ENCODE measurements at places on chromosomes 13 and 19.

DNA sequence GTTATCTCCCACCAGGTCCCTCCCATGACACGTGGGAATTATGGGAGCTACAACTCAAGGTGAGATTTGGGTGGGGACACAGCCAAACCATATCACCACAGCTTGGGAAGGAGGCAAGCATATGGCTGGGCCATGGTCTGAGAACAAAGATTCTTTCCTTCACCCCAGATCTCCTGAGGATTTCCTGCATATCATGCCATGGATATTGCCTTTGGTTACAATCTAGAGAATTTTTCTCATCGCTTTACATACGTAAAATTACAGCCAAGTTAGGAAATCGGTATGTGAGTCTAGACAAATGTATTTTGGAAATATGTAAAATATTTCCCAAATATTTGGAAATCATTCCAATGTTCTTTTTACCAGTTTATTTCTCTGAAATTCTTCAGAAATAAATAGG lies 398.3 kb downstream of the RFC3 start:
- DNase-seq = no peak

GRCh38 chr19:30920222-30920621 lies 429.0 kb downstream of the TSHZ3 start:
- DNase-seq = no peak

DNA sequence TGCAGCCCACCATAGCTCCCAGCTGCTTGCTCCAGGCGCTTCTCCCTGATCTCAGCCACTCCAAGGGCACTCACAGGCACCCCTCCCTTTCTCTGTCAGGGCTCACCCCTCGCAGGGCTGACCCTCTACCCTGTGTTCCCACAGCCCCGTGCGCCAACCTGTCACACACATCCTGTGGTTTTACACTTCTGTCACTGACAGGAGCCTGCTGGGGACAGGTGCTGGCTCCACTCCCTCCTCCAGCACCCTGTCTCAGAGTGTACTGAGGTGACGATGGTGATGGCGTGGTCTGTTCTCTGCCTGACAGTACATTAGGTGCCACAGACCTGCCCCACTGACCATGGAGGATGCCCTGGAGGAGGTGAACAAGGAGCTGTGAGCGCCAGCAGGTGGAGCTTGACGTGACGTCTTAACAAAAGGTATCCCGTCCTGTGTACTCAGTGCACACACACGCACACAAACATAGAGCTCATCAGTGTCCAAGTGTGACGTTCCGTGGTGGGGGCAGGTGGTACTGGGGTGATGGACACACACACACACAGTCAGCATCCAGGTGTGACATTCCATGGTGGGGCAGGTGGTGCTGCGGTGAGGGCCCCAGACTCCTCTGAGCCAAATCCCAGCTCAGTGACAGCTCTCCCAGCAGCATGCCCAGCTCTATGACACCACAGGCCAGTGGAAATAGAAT lies 20.9 kb downstream of the C19orf44 start:
- DNase-seq = no peak

- no peak for DNase-seq
These were observed 13.7 kb upstream of the MAP3K10 start for GRCh38 chr19:40177286-40178070.

DNA sequence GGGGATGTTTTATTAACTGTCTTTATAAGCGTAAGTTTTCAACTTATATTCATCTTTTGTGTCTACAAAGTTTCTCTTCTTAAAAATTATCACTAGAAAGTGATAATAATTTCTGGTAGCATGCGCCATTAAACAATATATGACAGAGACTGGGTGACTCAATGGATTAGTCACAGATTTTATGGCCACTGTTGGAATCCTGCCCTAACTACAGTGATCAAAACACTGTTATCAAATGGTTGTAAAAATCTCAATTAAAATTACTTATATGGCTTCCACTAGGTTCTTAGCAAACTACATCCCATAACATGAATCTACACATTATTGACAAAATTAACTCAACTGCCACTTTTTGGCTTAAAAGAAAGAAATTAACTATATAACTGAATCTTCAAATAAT lies 350.0 kb downstream of the DACH1 start:
- no peak for DNase-seq

GRCh38 chr13:23867027-23867491 lies 22.1 kb downstream of the MIPEP start:
- no peak for DNase-seq

- no peak for DNase-seq
These were observed 315.6 kb downstream of the DLEU7 start for GRCh38 chr13:50527612-50528509.

DNA sequence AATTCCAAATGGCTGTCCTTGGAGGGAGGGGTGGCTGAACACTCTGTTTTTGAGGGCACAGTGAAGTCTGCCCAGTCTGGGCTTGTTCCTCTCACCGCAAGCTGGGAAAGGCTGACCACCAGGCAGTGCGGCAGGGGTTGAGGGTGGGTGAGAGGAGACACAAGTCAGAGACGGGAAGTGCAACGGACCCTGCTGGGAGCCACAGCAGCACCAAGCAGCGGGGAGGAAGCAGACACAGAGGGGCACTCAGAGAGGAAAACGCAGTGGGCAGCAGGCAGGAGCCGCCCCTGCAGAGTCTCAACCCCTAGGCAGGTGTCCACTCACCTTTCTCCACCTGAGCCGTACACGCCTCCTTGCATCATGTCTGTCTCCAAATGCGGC lies 15.6 kb downstream of the AKAP8L start:
- no peak for DNase-seq

DNA sequence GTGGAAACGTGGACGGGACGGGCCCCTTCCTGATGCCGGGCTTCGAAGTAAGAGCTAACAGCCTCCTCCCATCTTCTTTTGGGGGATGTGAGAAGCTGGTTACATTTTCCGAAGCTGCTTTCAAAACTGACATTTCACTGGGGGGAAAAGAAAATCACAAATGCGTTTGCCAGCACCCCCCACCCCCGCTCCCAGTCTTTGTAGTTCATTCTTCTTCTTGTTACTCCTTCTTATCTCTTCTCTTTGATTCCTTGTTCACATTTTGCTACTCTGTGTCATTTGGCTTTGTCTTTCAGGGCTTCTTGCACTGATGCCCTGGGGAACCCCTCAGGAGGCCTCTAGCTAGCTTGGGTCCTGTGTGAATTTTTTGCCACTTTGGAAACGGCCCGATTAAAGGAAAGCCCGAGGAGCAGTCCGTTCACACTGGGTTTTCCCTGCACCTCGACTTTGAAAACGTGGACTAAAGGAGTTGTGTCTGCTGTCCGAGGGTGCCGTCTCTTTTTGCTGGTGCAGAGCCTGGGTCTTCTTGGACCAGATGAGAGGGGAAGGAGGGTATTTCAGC lies 1.3 kb downstream of the CARM1 start:
- no peak for DNase-seq

- no peak for DNase-seq
These were observed 702.3 kb downstream of the DIAPH3 start for GRCh38 chr13:59461411-59461810.

GRCh38 chr19:7562646-7563393 lies 27.3 kb downstream of the PNPLA6 start:
- no peak for DNase-seq

DNA sequence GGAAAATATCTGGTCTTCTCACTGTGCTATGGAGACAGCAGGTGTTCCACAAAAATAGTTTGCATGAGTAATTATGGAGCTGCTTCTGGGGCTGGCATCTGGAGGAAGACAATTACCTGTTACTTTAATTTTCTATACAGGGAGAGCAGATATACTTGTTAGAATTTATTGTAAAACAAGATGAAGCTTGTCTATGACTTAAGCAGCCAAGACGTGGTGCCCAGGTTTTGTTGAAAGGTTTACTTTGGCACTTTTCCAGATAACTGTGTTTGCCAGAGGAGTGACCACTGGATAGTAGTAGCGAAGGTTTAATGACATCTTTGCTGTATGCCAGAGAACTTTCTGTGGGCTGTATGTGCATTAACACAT lies 134.5 kb upstream of the KL start:
- DNase-seq = no peak

DNA sequence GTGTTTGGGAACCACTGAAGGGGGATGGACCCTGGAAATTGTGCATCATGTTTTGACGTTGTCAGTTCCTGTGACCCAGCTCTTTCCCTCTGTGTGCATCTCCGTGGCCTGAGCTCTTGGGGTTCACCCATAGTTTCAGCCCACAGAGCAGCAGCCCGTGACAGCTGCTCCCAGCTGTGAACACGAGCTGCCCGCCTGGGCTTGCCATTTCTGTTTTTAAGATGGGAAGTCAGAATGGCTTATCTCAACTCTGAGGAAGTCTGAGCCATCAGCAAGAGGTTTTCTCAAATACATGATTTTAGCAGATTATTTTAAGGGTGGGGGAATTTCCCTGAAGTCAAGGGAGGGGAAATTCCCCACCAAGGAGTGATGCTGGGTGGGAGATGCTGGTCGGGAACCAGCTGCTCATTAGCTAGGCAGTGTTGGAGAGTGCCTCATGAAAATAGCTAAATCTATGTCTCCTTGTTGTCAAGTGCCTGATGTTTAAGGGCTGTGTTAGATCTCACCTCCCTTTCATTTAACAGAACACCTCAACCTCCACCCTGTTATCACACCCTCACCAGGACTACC lies 34.8 kb upstream of the C1QTNF9 start:
- peak; percentile 86 for DNase-seq

GRCh38 chr13:41054212-41054877 lies 7.0 kb upstream of the WBP4 start:
- peak; percentile 72 for DNase-seq

DNA sequence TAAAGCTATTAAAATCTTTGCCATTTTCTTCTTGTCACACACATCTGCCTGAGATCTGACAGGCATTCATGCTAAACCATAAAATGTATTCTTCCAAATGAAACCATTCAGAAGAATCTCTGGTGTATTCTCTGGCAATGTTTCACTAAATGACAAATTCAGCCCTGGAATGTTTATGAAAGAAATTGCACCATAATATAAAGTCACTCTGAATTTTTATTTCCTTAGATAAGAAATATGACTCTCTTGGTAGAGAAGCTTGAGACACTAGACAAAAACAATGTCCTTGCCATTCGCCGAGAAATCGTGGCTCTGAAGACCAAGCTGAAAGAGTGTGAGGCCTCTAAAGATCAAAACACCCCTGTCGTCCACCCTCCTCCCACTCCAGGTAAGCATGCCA lies 14.3 kb downstream of the OLFM4 start:
- no peak for DNase-seq

- no peak for DNase-seq
These were observed 1363.5 kb upstream of the PCDH20 start for GRCh38 chr13:62779161-62779560.

DNA sequence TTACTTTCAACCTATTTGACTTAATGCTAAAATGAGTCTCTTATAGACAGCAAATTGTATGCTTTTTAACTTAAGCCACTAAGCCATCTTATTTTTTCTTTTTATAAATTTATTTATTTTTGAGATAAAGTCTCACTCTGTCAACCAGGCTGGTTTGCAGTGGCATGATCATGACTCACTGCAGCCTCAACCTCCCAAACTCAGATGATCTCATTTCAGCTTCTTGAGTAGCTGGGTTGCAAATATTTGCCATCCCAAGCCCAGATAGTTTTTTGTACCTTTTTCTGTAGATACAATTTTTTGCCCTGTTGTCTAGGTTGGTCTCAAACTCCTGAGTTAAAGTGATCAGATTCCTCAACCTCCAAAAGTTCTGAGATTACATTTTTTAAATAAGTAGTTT lies 27.1 kb downstream of the ZNF714 start:
- DNase-seq = no peak

- DNase-seq = no peak
These were observed 145.7 kb downstream of the PCCA start for GRCh38 chr13:100234524-100235136.

DNA sequence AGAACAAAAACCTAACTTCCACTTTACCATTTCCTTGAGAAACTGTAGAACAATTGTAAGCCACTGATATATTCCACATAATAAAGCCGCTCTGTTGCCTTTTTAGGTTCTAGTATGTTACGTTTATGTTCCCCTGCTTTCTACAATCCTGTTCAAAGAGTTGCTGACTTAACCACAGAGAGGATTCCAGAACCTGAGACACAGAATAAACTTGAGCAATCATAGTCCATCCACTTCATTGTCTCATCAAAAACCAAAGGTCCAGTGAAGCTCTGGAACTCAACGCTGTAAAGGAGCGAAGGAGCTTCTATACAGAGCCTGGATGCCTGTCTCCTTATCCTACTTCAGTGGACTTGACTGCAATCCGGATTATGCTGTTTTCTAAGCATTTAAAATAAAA lies 4.6 kb downstream of the STARD13 start:
- DNase-seq = no peak

GRCh38 chr19:29687897-29688728 lies 22.9 kb downstream of the PLEKHF1 start:
- DNase-seq = no peak

- no peak for DNase-seq
These were observed 18.4 kb upstream of the URI1 start for GRCh38 chr19:29923653-29924052.

DNA sequence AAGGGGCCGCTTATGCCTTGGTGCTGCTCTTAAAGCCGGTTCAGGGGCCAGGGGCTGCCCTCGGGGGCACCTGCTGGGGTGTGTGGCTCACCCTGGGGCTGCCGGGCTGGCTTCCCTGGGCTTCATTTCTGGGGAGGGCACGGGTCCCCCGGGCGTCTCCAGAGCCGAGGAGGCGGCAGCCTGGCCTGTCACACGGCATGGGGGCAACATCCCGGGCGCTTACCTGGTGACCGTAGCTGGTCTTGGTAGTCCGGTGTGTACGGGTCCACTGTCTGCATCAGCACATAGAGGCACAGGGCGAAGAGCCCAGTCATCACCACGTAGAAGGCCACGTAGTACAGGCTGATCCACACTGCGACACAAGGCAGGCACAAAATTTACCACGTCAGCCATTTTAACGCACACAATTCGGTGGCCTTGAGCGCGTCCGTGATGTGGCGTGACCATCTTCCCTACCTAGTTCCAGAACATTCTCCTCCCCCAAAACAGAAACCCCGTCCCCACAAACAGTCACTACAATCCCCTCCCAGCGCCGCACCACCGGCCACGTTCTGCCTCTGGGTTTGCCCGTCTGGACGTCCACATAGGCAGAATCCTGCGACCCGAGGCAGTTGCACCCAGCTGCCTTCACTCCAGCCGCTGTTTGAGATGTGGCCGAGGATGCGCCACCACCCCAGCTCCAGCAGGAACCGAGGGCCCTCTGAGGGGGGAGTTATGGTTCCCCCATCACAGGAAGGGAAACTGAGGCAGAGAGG lies 3.2 kb downstream of the ATP4B start:
- DNase-seq = no peak

- DNase-seq = no peak
These were observed 446.0 kb downstream of the FOXO1 start for GRCh38 chr13:40220299-40220935.

- DNase-seq = no peak
These were observed 3.6 kb downstream of the TLE2 start for GRCh38 chr19:3025549-3025886.

GRCh38 chr19:13597640-13598039 lies 91.4 kb upstream of the CACNA1A start:
- DNase-seq = peak; percentile 69

DNA sequence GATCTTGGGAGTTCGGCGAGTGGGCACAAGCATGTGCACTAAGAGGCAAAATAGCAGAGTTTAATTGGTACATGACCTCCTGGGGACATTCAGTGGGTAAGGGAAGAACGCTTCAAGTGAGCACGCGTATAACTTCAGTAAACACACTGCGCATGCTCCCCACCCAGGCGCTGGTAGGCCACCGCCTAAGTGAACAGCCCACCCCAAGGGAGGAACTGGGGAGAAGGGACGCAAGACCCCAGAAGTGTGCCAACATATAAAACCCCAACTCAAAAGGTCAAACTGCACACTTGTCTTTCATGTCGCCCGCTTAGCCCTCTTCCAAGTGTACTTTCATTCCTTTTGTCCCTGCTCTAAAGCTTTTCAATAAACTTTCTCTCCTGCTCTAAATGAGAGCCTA lies 10.5 kb upstream of the NTN5 start:
- peak; percentile 27 for DNase-seq

GRCh38 chr13:110699148-110700145 lies 6.5 kb downstream of the CARS2 start:
- no peak for DNase-seq

All from CD4-positive, alpha-beta T cell treated with Interleukin-12 subunit alpha and Interleukin-12 subunit beta, for 1 hour (primary cell).